ENCODE measurements at places on chromosomes 3 and 15.

GRCh38 chr3:122687298-122687697 is 6.7 kb downstream of the PARP14 start:
- DNase-seq: peak; percentile 12

GRCh38 chr3:16770792-16771191 is 114.0 kb upstream of the PLCL2 start:
- DNase-seq: no peak

- no peak for DNase-seq
These were observed 237.4 kb downstream of the MFSD1 start for GRCh38 chr3:159039286-159039685.

DNA sequence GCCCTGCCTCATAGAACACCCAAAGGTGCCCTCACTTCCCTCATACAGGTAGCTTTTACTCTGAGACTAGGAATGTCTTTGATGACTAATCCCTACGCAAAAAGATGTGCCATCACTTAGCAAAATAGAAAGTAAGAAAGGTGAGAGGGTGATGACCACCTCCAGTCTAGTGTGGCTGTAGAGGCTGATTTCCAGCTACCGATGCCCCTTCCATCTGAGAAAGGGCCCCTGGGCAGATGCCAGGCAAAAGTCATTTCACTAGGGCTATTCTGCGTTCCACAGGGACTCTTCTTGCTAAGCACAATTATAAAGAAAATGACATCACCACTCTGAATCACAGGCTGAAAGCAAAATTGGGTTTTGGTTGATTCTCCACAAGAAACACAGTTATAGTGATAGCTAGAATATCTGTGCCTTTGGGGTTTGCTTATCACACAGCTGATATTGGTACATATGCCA is 77.4 kb downstream of the RBPMS2 start:
- no peak for DNase-seq

DNA sequence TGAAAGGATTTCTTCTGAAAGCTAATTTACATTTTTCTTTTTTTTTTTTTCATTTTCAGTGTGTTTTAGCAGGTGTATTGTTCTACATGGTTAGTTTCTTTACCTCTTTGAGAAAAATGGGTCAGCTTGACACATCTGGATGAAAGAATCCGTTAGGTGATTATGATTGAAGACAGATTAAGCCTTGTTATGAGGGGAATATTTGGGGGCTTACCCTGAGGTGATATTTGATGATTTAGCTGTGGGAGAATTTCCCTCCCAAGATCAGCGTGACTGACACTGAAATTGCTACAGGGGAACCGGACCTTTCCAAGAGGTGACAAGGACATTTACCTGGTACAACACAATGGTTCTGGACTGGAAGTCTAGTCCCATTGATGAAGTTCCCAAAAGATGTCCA is 147.5 kb downstream of the NFKBIZ start:
- no peak for DNase-seq

DNA sequence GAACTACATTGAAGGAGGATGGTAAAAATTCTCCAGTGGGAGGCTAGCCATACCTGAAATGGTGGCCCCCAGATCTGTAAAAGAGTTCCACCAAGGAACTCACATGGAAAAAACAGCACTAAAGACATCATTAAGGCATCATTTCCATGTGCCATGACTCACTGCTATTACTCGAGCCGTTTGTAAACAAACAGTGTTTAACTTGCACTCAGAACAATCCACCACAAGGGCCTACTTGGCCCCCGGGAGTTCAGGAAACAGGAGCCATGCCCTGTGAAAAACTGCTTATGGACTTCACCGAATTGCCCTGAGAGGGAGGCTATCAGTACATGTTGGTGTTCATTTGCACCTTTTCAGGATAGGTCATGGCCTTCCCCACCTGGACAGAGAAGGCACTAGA is 18.2 kb downstream of the CCR4 start:
- no peak for DNase-seq

DNA sequence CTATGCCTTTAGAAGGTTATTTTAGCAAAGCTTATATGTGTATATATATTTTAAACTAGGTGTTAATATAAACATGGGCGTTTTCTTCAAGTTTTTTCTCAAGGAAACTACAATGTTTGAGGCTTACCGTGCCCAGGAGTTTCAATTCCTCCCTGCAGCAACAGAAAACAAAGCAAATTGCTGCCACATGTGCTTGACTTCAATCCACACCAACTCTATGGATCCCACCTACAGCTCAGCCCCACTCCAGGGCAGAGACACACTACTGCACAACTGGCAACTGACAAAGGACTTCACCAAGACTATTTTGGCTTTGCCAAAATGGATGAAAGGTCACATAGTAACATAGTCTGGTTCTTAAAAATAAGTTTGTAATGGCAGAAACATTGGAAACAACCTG is 346.6 kb downstream of the ERC2 start:
- DNase-seq: no peak

DNA sequence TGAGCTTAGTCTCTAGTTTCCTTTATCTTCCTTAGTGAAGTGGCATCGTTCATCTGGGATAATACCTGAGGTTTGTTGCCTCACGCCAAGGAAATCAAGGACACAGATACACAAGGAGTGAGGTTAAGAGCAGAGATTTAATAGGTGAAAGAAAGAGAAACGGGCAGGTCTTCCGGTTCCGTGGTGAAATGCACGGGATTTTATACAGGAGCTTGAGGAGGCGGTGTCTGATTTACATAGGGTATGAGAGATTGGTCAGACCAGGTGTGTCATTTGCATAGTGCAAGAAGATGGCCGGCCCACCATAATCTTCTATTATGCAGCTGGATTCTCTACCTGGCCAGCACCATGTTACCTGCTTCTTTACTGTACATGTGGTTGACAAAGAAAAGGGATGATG is 17.2 kb downstream of the ARRDC4 start:
- no peak for DNase-seq

DNA sequence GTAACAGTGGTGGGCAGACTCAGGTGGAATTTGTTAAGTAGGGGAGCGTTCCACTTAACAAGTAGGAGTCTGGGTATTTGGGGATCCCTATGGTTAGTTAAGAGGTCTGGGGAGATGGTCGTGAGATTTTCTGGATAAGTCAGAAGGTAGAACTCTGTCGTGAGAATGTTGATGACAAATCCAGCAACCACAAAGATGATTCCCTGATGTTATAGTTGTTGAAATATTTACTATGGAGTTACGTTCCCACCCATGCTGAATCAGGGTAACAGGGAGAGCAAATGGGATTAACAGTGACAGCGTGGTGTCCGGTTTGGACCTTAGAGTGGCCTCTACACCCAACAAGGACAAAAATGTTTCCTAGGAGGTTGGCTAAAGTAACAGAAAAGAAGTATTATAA is 110.8 kb downstream of the MFSD1 start:
- no peak for DNase-seq

GRCh38 chr15:65796610-65797078 is 4.6 kb upstream of the DENND4A start:
- DNase-seq: no peak

DNA sequence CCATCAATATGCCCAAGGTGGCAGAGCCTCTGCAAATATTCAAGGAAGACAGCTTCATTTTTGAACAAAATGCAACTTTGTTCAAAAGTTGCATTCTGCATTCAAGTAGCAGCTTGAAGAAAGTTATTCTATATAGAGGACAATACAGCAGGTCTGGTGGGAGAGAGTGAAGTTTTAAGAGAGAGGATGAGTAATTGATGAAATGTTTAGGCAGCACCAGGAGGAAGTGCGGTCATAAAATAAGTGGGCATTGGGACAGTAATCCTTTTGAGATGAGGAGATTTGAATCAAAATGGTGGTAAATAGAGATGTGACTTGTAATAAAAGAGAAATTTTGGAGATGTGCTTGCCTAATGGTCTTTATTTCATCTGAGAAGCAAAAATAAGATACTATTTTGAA is 607.3 kb upstream of the ZNF385D start:
- no peak for DNase-seq

DNA sequence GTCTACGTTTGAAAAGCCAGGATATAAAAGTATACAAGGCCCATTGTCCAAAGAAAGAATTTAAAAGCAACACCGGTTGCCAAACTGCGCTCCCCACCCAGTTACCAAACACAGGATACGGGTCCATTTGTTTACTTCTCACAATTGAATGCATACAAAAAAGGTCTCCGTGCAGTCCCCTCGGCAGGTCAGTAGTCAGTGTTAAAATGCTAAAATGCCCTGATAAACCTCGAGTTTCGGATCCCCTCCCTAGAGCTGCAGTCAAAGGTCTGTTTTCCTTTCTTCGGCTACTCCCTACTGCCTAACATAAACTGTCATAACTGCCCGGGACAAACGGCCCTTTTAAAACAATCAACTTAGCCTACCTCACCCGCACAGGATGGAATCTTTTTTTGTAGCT is 534.6 kb downstream of the FOXP1 start:
- DNase-seq: no peak

- DNase-seq: peak; percentile 40
These were observed 107.6 kb upstream of the FXR1 start for GRCh38 chr3:180804916-180805315.

DNA sequence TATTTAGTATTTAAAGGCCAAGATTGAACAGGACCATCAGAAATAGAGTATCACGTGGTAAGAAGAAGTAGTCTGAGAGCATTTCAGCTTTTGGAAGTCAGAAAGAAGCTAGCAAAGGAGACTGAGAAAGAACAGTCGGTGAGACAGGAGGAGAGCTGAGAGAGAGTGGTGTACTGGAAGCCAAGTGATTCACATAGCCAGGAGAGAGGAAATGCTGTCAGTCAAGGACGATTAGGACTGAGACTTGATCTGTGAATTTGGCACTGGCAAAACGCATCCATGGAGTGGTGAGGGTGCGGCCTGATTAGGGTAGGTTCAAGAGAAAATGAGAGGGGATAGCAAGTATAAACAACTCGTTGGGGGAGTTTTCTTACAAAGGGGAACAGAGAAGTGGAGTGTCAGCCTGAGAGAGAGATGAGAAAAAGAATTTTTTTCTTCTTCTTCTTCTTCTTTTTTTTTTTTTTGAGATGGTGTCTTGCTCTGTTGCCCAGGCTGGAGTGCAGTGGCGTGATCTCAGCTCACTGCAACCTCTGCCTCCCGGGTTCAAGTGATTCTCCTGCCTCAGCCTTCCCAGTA is 44.9 kb downstream of the CHD2 start:
- DNase-seq: no peak

GRCh38 chr15:100601163-100601562 is 821 bp downstream of the LINS1 start:
- no peak for DNase-seq

GRCh38 chr3:169149349-169149890 is 514.1 kb downstream of the MECOM start:
- peak; percentile 81 for DNase-seq

DNA sequence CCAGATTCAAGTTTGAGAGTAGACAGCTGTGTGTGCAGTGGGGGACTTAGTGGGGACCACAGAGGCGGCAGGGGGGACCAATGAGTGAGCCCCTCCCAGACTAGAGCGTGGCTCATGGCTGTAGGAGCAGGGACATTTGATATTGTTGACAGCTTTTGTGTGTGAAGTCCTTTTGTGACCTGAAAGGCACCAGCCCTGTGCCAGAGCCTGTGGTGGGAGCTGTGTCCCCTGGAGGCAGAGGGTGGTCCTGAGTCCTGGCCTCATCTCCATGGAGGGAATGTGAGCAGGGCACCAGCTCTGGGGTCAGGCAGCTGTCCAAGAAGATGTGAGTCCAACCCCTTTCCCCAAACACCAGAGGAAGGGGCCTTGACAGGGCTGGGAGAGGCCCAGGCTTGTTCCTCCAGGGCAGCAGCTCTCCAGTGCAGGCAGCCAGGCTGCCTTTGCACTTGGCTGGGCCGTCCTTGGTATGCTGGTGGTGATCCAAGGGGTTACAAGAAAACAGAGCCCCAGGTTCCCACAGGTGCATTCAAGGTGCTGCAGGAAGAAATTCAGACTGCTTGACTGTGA is 10.1 kb upstream of the C3orf22 start:
- no peak for DNase-seq

- DNase-seq: peak; percentile 5
These were observed 100.5 kb downstream of the WDR72 start for GRCh38 chr15:53658827-53659555.

GRCh38 chr15:86183596-86184491 is 104.2 kb downstream of the AGBL1 start:
- DNase-seq: peak; percentile 75

DNA sequence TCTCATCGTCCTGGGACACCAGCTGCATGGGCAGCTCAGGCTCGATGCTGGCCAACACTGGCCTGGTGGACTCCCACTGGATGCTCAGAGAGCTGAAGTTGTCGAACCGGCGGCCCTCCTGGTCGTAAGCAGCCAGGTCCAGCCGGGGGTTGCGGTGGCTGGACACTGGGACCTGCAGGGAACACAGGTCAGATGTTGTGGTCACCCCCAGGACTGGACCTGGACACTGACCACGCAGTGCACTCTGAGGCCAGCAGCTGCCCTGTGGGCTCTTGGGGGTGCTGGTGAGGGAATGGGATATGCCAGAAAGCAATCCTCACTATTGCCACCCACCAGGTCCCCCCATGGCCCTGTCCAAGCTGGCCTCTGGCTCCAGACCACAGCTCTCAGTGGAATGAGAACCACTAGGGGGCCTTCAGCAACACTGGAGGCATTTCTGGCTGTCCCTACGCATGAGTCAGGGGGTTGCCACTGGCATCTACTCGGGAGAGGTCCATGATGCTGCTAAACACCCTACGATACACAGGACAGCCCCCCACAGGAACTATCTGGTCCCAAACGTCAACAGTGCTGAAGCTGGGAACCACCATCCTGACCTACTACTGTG is 66.1 kb downstream of the NUP210 start:
- DNase-seq: no peak

- no peak for DNase-seq
These were observed 57.2 kb upstream of the HEG1 start for GRCh38 chr3:125112981-125113380.

- DNase-seq: peak; percentile 81
These were observed 82.4 kb downstream of the WWTR1 start for GRCh38 chr3:149575213-149575960.

GRCh38 chr15:83310521-83311456 is 26.3 kb upstream of the BNC1 start:
- DNase-seq: peak; percentile 18

DNA sequence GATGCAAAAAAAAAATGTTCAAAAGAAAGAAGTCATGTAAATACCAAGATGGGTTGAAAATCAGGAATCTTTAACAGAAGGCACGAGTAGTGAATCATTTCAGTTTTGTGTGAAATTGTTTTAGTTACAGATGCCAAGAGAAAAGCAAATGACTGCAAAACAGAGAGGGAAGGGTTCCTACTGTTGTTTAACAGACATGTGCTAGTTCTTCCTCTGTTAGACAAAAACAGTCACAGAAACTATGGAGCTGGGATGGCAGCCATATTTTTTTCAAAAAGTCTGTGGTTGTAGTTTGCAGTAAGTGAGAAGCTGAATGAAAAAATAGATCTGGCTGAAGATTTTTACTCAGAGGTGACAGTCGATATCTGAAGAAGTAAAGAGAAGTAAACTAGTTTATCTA is 511.9 kb downstream of the ZIC1 start:
- DNase-seq: peak; percentile 87

DNA sequence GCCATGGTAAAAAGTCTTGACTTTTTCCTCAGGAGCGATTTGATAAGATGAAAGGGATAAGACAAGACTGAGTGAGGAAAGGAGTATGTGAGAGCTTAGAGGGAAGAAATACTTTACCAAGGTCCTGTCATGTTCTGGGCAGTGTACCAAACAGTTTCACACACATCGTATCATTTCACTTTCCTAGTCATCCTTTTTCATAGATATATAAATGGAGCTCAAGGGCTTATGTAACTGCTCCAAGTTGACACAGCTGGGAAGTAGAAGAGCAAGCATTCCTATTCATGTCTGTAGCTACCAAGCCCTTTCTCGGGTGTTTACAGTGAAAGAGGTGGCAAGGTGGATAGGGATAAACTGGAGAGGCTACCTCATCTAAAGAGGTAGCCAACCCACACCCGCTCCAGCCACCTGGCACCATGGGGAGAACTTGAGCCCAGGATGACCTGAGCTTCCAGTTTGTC is 57.4 kb downstream of the MRPS25 start:
- DNase-seq: peak; percentile 27

Measured in muscle of leg (tissue), 16 donors.